NCI-H1417 (cell line): ENCODE measurements at places on chromosomes 2 and 18.

DNA sequence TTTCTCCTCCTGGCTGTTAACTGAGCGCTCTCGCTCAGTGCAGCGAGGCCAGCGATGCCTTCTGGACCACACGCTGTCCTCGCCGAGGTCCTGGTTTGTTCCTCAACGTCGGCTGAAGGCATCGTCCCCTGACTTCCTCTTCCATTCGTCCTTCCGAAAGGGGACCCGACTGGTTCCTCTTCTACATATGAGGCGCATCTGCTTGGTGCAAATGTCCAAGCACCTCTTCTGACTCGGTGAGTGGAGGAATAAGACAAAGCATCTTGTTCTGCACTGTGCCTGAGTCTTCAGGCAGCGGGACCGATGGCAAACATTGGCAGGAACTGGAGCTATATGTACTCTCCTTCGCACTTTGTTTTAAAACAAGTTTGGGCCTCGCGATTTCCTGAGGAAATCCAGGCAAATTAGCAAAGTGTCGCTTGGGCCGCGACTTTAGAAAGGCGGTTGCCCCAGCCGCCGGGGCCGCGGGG, 621 bp upstream of the KCNS3 start:
- peak; percentile 36 for DNase-seq

DNA sequence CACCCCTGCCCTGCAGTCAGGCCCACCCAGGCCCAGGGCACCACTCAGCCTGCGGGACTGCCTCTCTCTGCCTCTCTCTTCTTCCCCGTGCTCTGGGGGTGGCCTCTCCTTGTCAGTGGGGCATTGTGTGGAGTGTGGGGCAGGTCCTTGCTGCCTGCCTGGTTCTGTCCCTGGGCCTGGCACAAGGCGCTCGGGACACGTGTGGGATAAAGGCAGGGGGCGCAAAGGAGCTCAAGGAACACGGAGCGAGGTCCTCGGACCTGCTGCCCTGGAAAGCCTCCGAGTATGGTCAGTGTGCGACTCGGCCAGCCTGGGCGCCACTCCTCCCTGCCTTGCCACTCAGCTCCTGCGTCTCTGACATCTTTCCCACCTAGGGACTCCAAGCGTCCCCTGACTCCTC, 262.2 kb downstream of the HDAC4 start:
- no peak for DNase-seq

DNA sequence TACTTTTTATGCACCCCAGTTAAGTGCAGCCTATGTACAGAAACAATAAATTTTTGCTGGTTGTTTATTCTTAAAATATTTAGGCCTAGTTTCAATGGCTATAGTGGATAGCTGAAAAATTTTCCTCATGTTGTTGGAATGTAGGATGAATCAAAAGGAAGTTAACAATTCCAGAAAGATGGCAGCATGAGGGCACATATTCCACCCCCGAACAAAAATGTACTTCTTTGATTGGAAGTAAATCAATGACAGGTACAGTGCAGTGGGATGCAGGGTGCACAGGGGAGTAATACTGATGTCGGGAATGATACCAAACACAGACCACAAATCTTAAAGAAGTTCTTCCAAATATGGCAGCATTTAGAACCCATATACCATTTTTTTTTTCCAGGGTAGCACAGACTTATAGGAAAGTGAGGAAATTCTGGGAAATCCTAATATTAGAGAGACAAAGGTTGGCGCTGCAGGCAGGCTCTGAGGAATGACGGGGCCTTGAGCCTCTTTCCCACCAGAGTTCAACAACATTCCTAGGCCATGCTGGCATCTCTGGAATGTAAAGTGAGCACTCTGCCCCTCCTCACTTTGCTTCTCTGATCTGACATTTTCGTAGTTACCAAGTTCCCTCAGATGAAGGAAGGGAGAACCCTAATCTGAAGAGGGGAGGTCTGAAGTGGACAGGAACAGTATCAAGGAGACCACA, 36.6 kb upstream of the IKZF2 start:
- DNase-seq: no peak

DNA sequence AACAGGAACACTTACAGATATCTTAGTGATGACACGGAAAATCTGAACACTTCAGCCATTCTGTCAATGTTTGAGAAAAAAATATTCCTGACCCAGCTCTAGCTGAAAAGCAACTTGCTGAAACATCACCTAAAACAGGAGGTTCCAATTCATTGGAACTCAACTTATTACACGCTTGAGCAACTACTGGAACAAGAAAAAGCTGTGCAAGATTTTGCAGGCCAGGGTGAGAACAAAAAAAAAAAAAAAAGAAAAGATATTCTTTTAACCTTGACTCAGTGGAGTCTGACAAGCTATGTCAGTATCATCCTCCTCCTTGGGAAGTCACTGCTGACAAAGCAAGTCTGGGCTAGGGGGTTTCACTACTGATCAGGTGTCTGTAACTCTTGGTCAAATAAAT, 351.0 kb downstream of the SS18 start:
- DNase-seq: no peak

GRCh38 chr2:142130111-142131009, 456 bp downstream of the LRP1B start:
- DNase-seq: peak; percentile 86
